Activated CD4-positive, alpha-beta memory T cell treated with anti-CD3 and anti-CD28 coated beads, Interleukin-2, amount 10 ng/mL, durations not matched to agents 7 days and 5 days (primary cell): ENCODE measurements at places on chromosomes 4 and X. TPM values are rescaled to one million over a fixed set of nuclear protein-coding genes. Genes with fewer than 3 reads are reported as not detected.

The CLDN2 gene
- total RNA-seq: not detected

The HSFX4 gene
- not detected for total RNA-seq

The MAGEA2 gene
- not detected for total RNA-seq

GRCh38 chr4:25424539-25425228, 47.6 kb downstream of the ANAPC4 start:
- no peak overlapping the region for H3K4me3 ChIP-seq
- no peak overlapping the region for H3K27ac ChIP-seq
- peaks cover 21% of the 10 kb centered on the region for H3K36me3 ChIP-seq
- DNase-seq: no peak
- no peaks in the 10 kb centered on the region for H3K27me3 ChIP-seq
- H3K4me1 ChIP-seq: peaks cover 13% of the 10 kb centered on the region

GRCh38 chrX:150558424-150558823, 10.0 kb upstream of the MTM1 start:
- H3K4me1 ChIP-seq: no peaks in the 10 kb centered on the region
- peaks cover 3% of the 10 kb centered on the region for H3K27me3 ChIP-seq
- no peaks in the 10 kb centered on the region for H3K36me3 ChIP-seq
- H3K27ac ChIP-seq: no peak overlapping the region
- H3K4me3 ChIP-seq: no peak overlapping the region

DNA sequence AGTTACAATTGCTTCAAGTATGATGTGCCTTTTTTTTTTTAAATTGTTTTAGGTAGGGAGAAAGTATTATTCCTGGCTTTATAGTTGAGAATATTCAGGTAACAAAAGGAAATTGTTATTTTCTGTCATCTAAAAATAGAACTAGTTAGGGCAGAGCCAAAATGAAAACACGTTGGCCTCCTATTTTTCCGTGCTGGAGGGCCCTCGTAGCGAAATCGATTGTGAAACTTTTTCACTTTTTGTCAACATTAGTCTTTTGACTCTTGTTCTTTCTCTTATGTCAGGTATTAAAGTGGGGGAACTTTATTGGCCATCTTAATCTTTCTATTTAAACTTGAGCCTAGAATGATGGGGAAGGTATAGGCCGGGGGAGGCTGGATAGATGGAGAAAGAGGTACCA, 104.9 kb downstream of the ARHGAP10 start:
- peaks cover 15% of the 10 kb centered on the region for H3K36me3 ChIP-seq
- no peak overlapping the region for H3K4me3 ChIP-seq
- no peak overlapping the region for H3K27ac ChIP-seq

DNA sequence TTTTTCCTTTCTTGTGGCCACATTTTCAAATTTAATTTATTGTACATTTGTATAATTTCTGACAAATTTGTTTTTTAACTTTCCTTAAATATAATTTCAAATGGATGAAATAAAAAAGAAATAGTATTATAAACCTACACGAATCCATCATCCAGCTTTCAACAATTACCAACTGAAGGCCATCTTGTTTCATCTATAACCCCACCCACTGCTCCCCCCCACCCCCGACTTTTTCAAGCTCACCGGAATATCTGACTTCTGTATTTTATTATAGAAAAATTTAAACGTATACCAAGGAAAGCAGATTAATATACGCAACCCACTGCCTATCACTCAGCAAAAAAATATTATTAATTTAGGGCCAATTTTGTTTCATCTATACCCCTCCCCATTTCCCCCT, 1.1 kb downstream of the MORF4L2 start:
- H3K27ac ChIP-seq: peak overlapping the region; percentile 75
- peaks cover 18% of the 10 kb centered on the region for H3K36me3 ChIP-seq
- peaks cover 12% of the 10 kb centered on the region for H3K4me1 ChIP-seq
- peak overlapping the region; percentile 79 for H3K4me3 ChIP-seq
